ENCODE measurements at places on chromosomes 2 and 18.

DNA sequence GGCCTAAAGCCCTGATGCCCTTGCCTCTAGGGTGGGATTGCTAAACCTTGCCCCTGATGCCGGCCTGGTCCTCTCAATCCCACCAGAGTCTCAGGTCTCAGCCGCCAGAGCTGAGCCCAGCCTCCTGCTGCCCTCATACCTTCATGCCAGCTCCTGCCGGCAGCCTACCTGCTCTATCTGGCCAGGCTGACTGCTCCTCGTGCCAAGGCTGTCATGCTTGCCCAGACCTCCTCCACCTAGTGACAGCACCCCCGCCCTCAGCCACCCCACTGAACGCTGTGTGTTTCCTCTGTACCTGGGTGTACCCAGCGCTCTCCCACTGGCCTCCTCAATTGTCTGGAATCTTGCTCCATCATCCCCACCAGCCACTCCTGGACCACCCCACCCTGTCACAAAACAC, 120.1 kb downstream of the CACNB4 start:
- no peak for DNase-seq

DNA sequence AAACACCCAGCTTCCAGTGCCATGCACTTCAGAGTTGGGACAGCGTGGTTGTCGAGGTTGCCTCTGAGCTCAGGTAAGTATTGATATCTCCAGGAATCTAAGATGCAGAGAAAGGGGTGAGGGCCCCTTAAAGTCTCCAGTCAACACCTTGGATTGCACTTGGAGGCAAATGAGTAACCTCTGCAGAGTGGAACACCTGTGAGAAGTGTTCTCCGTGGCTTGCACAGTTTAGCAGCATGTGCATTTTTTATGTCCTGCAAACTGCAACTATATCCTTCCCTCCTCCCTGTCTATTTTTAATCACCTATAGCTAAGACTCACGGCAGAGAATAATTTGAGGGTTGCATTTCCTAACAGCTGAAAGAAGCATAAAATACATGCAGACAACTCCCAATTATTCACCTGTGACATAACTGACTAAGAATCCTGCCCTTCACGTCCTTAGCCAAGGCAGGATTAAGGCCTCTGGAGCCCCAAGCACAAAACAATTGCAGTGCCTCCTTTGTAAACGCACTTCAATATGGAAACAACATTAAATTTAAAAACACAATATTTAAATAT, 1.6 kb upstream of the ZNF385B start:
- no peak for DNase-seq

- no peak for DNase-seq
Observed at GRCh38 chr2:179233083-179233490, 31.5 kb downstream of the SESTD1 start.

GRCh38 chr2:6535572-6535971, 330.1 kb downstream of the CMPK2 start:
- no peak for DNase-seq

DNA sequence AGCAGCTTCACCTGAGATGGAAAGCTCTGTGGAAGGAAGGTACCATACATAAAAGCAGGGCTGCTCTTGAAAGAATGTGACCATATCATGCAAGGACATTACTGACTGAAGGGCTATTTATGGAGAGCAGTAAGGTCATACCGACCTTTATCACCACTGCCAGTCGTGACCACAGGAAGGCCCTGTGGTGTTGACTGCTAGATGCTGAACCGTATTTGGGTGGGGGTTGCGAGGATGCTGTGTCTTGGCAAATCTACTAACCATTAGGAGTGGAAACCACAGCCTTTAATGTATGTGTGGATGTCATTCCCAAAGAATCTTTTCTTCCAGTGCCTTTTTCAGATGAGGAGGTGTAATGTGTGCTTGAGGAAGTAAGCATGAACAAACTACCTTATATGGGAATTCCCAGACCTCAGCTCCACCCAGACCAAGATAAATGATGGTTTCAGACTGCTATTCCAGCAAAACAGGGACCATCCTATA, 60.8 kb downstream of the LIMS1 start:
- DNase-seq = peak; percentile 40

DNA sequence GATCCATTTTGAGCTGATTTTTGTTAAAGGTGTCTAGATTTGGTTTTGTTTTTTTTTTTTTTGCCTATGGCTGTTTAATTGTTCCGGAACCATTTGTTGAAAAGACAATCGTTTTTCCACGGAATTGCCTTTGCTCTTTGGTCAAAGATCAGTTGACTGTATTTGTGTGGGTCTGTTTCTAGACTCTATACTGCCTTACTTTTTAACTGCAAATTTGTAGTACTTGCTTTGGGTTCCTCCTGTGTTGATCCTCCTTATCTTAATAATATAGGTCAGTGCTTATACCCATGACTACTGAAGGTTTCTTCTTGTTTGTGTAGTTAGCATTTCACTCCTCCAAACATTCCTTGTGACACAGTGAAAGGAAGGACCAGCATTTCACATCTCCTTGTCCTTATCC, 30.4 kb downstream of the CERS6 start:
- DNase-seq = no peak

DNA sequence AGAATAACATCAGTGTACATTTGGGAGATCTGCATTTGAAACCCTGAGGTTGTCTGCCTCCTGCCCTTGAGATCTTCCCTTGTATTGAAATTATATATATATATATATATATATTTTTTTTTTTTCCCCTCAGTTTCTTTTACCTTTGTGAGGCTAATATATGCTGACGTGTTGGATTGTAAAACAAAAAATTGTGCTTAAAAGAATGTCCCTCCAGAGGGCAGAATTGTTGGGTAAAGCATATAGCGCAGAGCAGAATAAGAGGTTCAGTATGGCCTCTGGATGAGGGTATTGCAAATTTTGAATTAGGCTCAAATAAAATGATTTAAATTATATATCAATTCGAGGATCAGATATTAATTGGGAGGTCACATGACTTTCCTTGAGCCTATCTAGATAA, 12.4 kb downstream of the NABP1 start:
- no peak for DNase-seq

DNA sequence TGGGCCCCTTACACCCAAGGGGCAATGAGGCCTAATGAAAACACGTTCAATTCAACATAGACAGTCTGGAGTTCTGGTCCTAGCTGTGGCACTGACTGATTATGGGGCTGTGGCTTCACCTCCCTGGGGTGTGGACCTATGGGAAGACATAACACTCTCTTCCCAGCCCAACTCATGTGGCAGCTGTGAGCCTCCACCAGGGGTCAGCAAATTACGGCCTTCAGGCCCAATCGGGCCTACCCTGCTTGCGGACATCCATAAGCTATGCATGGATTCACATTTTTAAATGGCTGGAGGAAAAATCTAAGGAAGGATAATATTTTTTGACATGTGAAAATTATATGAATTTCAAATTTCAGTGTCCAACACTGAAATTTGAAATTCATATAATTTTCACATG, 101.3 kb downstream of the LOXHD1 start:
- no peak for DNase-seq

GRCh38 chr18:33712719-33713118, 134.7 kb downstream of the ASXL3 start:
- DNase-seq = no peak

GRCh38 chr2:5749347-5749746, 57.2 kb downstream of the SOX11 start:
- DNase-seq = no peak

GRCh38 chr2:102013206-102014040, 21.7 kb downstream of the IL1R2 start:
- no peak for DNase-seq

- DNase-seq = no peak
Observed at GRCh38 chr2:24304098-24304497, 56.2 kb downstream of the ITSN2 start.

DNA sequence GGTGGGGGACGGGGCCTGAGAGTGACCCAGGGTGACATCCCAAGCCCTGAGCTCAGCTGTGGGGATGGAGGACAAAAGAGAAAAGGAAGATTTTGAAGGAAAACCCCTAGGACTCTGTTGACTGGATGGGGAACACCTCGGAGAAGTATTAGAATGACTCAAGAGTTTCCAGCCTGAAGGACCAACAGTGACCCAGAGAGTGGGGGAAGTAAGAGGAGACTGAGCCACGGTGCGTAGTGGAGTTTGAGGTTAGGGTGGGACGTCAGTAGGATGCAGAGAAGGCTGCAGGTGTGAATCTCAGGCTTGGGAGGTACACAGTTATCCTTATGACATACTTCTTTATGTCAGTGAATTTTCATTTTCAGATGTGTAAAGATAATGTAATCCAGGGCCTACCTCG, 119.5 kb downstream of the NCK2 start:
- DNase-seq = no peak

DNA sequence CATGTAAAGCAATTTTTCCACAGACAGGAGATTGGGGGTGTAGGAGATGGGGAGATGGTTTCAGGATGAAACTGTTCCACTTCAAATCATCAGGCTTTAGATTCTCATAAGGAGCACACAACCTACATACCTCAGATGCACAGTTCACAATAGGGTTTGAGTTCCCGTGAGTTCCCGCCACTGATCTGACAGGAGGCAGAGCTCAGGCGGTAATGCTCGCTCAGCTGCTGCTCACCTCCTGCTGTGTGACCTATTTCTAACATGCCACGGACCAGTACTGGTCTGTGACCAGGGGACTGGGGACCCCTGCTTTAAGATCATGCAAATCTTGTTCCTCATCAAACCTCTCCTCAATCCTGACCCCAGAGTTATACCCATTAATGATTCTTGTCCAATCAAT, 70.1 kb downstream of the RPE start:
- DNase-seq = no peak

DNA sequence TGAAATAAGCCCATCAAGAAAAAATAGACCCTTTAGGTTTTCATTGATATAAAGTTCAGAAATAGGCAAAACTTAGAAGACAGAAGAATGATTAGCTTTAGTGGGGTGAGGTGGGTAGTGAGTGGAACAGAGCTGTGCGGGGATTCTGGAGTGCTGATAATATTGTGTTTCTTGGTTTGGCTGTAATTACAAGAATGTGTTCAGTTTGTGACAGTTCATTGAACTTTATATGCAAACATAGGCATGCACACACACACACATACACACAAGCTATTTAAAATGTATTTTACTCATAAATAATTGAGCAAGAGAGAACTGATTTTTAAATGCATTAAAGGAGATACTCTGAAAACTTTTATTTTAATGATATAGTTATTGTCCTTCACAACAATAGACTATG, 17.1 kb downstream of the ARHGAP15 start:
- DNase-seq = no peak

- no peak for DNase-seq
Observed at GRCh38 chr2:98508709-98509066, 64.0 kb downstream of the INPP4A start.

DNA sequence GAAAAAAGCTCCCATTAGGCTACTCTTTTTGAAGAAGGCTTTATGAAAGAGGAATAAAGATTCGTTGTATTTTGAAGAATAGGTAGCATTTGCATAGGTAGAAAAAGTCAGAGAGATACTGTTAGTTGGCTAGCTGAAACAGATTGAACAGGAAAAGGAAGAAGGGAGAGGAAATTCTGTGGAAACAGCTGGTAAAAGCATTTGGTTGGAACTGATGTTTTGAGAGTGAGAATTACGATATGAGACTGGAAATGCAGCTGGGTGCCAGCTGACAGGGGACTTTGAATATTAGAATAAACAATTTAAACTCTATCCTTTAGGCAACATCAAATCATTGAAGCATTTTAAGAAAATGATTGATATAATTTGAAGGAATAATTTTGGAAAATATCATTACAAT, 96.7 kb upstream of the CNTNAP5 start:
- DNase-seq = no peak

DNA sequence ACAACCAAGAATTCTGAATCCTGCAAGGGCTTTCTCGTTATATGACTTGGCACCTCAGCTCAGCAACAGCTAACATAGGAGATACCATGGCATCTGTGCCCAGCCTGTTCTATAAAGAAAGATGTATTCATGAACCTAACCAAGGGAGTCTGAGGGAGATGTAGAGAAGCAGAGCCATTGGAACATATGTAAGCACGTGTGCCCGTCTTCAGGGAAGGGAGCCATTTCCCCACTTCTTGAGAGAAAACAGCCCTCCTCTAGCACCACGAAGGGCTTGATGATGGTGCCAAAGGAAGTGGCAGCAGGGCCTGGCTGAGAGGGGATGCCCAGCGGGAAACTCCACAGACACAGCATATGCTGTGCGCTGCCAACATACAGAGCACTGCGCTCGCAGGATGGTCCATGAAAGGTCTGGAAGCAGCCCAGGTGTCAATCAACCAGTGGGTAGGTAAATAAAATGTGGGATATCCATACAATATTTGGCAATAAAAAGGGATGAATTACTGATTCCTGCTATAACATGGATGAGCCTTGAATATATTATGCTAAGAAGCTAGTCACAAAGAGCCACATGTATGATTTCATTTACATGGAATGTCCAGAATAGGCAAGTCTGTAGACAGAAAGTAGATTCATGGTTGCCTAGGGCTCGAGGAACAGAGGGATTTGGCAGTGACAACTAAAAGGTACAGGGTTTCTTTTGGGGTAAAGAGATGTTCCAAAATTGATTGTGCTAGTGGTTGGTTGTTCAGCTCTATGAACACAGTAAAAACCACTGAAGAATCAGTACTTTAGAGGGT, 16.1 kb downstream of the TMEM247 start:
- DNase-seq = no peak

- no peak for DNase-seq
Observed at GRCh38 chr2:241548451-241548835, 10.1 kb upstream of the BOK start.

DNA sequence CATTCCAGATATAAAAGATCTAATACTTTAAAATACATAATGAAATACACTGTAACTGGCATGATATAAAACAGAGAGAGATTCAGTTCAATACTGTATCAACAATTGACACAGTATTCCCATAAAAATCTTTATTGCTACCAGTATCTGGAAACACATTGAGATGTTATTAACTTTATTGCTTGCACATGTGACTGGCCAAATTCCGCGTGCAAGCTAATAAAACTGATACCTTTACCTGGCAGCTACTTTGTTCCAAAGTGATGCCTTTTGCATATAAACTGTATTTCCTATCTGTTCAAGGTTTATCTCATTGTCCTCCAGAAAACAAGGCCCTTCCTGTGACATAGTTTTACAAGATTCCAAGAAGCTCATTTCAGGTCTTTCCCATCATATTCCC, 15.4 kb upstream of the REG1B start:
- no peak for DNase-seq

GRCh38 chr2:108575132-108575966, 41.1 kb downstream of the LIMS1 start:
- no peak for DNase-seq

GRCh38 chr18:49459404-49460171, 857 bp downstream of the DYM start:
- DNase-seq = no peak

- DNase-seq = no peak
Observed at GRCh38 chr2:177799531-177799930, 273.0 kb downstream of the PDE11A start.

- no peak for DNase-seq
Observed at GRCh38 chr2:120613742-120614571, 121.7 kb upstream of the GLI2 start.

DNA sequence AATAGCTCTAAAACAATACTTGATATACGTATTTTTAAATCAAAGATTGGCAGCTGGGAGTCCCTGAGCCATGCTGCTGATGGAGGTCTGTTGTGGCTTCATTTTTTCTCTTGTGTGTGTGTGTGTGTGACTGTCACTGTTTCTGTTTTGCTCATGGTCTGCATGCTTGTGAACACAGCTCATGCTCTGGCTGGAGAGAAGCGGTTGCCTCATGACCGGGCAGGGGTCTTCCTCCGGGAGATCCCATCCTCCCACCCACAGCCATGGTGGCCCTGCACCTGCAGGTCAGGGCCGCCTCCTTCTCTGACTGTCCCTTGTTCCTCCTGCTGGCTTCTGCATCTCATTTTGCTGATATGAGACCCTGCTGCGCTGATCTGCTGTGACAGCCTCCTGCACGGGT, 47.3 kb upstream of the GALR1 start:
- no peak for DNase-seq

All from KG1 (cell line).